Fibroblast of skin of back (primary cell): ENCODE measurements at places on chromosomes 16 and 17.
A peak's percentile ranks its signal among the peaks of the same experiment; 100 is the strongest.

- DNase-seq: peak; percentile 73
These were observed 56.5 kb upstream of the CIBAR2 start for GRCh38 chr16:85168732-85169256.

DNA sequence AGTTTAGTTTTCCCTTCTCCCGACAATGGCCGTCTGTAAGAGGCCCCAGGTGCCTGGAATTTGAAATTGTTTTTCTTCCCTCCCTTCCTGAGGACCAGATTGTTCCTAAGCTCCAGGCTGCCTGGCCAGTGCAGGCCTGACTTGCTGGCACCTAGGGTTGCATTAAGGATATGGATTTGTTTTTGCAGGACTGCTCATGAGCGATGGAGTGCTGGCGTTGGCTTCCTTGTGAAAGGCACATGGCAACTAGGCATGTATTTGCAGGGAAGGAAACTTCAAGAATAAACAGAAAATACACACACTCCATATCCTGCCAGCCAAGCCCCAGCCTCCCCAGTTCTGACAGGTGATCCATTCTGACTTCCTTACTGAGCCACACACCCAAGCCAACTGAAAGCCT, 25.5 kb upstream of the SOX9 start:
- no peak for DNase-seq

DNA sequence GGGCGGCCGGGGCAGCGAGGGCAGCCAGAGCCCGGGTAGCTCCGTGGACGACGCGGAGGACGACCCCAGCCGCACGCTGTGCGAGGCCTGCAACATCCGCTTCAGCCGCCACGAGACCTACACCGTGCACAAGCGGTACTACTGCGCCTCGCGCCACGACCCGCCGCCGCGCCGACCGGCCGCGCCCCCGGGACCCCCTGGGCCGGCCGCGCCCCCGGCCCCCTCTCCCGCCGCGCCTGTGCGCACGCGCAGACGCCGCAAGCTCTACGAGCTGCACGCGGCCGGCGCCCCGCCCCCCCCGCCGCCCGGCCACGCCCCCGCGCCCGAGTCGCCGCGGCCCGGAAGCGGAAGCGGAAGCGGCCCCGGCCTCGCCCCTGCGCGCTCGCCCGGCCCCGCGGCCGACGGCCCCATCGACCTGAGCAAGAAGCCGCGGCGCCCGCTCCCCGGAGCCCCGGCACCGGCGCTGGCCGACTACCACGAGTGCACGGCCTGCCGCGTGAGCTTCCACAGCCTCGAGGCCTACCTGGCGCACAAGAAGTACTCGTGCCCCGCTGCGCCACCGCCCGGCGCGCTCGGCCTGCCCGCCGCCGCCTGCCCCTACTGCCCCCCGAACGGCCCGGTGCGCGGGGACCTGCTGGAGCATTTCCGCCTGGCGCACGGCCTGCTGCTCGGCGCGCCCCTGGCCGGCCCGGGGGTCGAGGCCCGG, 36.1 kb upstream of the ZC3H18 start:
- peak; percentile 70 for DNase-seq

GRCh38 chr17:80168371-80168770, 1.5 kb upstream of the CARD14 start:
- peak; percentile 45 for DNase-seq

DNA sequence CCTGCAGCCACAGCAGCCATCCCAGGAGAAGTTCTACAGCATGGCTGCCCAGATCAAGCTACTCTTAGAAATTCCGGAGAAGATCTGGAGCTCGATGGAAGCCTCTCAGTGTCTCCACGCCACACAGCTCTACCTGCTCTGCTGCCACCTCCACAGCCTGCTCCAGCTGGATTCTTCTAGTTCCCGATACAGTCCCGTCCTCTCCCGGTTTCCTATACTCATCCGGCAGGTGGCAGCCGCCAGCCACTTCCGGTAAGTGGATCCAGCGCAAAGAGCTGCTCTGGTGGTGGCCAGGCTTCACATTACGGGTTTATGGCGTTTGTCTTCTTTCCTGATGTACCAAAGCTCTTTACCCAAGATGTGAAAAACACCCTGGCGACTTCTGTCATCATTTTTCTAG, 3.6 kb downstream of the COG1 start:
- peak; percentile 54 for DNase-seq

- peak; percentile 65 for DNase-seq
These were observed 70.8 kb downstream of the ABR start for GRCh38 chr17:1108765-1109605.

DNA sequence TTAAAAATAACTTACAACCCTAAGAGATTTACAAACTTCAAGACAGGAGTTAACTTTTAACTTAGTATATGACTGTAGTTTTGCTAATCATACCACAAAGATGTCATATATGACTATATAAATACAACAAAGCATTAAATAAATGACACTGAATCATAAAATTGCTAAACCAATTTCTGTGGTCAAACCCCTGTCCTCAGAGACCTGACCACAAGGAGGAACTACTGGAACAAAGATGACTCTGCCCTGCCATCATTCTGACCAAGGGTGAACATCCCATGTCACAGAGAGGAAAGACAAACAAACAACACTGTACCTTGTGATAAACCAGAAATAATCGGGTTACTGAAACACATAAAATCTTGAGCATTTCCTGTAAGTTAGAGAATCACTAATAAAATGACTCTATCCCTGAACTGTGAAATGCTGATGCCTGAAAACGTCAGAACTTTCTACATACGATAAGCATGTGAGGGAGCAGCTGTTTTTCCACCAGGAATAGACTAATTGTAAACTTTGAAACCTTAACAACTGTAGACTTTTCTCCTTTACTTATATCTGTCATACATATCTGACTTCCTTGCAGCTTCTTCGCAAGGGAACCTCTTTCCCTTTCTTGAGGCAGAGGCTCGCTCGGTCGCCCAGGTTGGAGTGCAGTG, 47.9 kb downstream of the WDR59 start:
- peak; percentile 86 for DNase-seq

DNA sequence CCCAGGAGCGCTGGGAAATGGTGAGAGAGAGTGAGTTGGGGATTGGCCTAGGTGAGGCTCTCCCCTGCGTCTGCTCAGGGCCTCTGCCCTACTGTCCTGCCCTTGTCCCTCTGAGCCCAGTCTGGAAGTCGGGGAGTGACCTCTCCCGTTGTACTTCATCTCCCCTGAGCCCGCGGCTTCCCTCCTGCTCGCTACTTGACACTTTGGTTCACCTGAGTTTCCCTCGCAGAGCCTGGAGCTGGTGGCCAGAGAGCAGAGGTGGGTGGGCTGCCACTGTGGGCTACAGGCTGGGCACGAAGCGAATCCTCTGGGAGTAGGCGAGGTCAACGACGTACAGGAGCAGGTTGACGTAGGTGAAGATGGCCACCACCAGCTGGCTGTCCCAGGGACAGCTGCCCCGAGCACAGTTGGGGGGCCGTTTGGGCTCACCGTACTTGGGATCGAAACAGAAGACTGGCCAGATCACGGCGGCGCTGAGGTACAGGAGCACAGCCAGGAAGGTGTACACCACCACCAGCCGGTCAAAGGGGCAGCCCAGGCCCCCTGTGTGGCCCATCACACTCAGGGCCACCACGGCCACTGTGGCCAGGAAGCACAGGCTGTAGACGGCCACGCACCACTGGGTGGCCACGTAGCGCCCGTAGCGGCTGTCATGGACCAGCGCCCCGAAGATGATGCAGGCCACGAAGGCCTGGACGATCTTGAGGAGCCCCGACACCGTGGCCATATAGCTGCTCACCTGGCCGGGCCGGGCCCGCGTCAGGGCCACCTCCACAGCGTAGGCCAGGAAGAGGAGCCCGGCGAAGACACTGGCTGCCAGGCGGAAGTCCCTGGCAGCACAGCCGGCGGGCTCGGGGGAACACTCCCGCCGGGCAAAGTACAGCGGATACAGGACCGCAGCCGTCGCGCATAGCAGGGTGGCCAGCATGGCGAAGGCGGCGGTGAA, 3.7 kb upstream of the PYCR1 start:
- DNase-seq: no peak

DNA sequence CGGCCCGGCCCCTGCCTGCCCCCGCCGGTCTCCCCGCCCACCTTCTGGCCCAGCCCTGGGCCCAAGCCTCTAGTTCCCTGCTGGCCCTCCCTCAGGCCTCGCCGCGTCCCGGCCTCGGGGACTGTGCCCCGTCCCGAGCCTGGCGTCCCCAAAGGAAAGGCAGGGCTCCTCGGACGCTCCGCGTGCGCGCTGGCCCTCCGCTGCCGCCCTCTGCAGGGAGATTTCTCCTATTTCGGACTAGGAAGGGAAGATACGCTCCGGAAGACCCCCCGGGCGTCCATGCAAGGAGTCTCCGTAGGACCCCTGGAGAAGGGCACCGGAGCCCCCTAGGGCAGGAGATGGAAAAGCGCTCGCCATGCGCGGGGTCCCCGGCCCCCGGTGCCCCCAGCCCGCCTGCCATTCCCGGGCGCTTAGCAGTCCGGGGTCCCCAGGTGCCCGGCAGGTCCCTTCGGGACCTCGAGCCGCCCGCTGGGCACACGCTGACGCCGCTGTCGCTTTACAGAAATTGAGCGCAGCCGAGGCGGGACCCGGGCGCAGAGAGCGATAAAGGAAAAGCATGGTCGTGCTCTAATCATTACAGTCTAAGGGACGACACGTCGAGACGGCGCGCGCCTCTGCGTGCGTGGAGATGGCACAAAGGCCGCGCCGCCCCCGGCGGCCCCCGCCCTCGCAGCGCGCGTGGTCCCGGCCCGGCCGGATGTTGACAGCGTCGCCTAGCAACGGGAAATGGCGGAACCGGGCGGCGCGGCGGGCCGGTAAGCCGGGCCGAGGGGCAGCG, at the start of gene CCDC40:
CCDC40 (plus strand) TSS at position 706 of the 778 bp plus-strand sequence; CDS start at position 727, 21 bp downstream.
- DNase-seq: peak; percentile 82

DNA sequence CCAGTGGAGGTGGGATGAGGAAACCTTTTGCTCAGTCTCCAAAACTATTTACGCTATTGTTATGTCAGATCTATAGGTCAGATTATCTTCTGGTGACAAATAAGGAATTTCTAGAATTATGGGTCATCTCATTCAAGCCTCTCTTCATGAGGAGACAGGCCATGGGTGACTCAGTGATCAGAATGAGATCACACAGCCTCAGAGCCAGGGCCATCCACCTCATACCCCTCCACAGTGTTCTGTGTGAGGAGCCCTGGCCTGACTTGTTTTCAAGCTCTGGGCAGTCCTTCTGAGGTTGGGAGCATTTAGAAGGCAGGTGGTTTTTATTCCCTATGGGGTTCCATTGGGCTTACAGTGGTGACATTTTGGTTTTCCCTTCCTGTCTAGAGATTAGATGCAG, 26.5 kb downstream of the YPEL2 start:
- DNase-seq: peak; percentile 87

- no peak for DNase-seq
These were observed 282.3 kb upstream of the TNRC6C start for GRCh38 chr17:77676237-77676661.
